GM12892 (cell line): ENCODE measurements at places on chromosomes 11 and 22.
A peak's percentile ranks its signal among the peaks of the same experiment; 100 is the strongest.

- peak; percentile 59 for DNase-seq
Observed at GRCh38 chr11:75706260-75706729, 11.3 kb upstream of the MOGAT2 start.

- DNase-seq = peak; percentile 72
Observed at GRCh38 chr22:43884600-43885318, 7.1 kb downstream of the PNPLA5 start.

DNA sequence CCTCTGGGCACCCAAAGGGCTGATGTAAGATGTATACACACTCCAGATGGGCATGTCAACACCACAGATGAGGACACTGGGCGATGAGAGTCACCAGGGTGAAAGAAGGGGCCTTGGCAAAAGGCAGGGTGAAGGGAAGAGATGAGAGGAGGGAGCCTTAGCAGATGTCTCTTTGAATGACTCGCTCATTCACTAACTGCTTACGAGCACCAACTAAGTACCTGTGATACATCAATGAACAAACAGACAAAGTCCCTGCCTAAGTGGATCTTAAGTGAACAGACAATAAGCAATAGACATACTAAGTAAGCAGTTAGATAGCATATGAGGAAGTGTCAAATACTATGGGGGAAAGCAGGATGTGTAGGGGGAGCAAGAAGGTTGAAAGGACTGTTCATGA is 7.5 kb downstream of the ME3 start:
- no peak for DNase-seq

GRCh38 chr22:23514322-23515038 is 65.6 kb downstream of the IGLL1 start:
- no peak for DNase-seq

- no peak for DNase-seq
Observed at GRCh38 chr11:3840004-3840869, 522 bp downstream of the RHOG start.

DNA sequence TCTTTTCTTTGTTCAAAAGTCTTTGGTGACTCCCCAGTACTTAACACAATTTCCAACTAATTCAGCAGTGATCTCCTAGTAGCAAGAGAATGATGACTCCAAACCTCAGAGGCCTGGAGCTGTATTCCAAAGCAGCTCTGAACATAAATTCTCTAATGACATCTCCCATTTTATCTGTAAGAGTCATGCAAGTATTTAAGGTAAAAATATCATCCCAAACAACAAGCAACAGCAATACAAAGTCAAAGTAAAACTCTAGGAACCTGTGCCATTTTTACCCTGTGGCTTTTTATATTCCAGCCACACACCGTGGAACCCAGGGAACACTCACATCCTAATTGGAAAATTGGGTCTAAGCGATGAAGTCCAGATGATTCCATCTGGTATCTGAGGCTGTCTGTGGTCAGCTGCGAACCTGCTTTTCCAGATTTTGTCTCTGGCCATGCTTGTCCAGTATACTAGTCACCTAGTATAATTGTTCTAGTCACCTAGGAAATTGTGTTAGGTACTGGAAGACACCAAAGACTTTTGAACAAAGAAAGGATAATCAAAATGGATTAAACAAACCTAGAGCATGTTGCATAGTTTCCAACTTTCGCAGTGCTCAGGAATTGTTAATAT is 92.3 kb upstream of the SLC25A18 start:
- DNase-seq = no peak

GRCh38 chr11:96230686-96231085 is 112.3 kb downstream of the MAML2 start:
- DNase-seq = no peak

GRCh38 chr11:2587976-2588748 is 111.6 kb downstream of the KCNQ1OT1 start:
- peak; percentile 6 for DNase-seq

GRCh38 chr11:94885133-94885532 is 88.2 kb downstream of the CWC15 start:
- DNase-seq = no peak

GRCh38 chr11:30741039-30741550 is 154.9 kb upstream of the MPPED2 start:
- DNase-seq = no peak

DNA sequence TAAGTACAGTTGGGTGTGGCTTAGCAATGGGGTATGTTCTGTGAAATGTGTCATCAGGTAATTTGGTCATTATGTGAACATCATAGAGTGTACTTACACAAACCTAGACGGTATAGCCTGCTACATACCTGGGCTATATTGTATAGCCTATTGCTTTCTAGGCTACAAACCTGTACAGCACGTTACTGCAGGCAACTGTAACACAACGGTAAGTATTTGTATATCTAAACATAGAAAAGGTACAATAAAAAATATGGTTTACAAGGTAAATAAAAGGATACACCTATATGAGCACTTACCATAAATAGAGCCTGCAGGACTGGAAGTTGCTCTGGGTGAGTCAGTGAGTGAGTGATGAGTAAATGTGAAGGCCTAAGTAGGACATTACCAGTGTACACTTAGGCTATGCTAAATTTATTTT is 73.1 kb upstream of the GDPD4 start:
- no peak for DNase-seq

GRCh38 chr11:1916986-1917522 is 2.4 kb upstream of the TNNT3 start:
- peak; percentile 46 for DNase-seq

DNA sequence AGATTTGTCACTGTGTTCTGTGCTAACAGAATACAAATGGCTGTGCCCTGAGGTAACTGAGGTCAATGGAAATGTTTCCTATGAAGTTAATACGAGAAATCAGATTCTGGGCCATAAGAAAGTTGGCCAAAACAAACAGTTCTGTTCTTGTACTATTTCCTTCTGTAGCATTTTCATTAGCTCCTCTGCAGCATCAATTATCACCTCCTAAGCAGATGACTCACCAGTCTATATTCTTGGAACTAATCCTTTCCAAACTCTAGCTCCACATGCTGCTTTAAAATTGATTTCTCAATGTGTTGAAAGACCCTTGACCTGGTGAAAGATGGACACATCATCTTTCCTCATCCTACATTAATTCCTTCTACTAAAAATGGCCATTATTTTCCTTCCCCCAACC is 736.0 kb downstream of the NELL1 start:
- DNase-seq = no peak

DNA sequence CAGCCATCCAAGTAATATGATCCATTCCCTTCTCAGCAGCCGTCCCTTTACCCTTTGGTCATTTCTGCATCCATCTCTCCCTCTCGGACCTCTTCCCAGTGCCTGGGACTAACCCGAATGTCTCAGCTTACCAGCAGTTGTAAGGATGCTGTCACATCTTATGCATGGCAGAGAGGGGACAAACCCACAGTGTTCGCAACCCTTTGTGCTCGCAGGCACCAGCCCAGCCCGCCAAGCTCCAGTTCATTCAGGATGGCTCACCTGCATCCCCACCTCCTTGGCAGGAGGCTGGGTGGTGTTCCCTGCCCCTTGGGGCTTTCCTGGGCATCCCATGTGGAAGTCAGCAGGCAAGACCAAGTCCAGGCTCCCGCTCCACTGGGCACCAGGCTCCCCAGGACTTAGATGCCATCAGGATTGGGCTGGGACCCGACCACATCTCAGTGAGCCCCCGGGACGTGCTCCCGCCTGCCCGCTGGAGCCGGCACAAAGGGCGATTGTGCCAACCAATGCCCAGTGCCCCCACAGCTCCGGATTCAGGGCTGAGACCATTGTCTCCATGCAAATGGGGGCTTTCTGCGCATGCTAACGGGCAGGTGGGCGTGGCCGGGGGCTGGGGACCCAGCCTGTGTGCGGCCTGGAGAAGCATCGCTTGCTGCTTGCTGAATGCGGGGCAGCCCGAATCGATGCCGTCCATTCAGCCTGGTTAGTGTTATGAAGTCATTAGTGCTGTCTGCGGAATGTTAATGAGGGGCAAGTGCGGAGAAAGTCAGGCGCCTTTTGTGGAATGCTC is 108.6 kb downstream of the KCNQ1OT1 start:
- DNase-seq = peak; percentile 6

- DNase-seq = no peak
Observed at GRCh38 chr11:122285070-122285988, 169.3 kb upstream of the BLID start.

DNA sequence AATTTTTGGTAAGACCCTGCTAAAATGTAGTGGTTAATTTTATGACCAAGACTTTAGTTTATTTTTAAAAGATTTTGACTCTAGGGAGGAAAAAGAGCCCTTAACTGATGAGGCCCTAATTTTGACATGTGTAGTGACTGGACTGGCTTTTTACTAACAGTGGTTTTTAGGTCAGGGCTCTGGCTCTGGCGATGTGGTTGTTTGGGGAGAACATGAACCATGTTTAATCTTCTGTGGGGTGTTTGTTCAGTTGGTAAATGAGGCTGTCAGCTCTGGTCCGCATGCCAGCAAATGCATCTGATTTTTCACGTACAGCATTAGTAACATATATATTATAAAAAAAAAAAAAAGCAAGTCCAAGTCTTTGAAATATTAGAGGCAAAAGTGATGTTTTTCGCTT is 104.3 kb downstream of the EXT2 start:
- no peak for DNase-seq

GRCh38 chr11:76275446-76275845 is 69.1 kb upstream of the WNT11 start:
- no peak for DNase-seq

DNA sequence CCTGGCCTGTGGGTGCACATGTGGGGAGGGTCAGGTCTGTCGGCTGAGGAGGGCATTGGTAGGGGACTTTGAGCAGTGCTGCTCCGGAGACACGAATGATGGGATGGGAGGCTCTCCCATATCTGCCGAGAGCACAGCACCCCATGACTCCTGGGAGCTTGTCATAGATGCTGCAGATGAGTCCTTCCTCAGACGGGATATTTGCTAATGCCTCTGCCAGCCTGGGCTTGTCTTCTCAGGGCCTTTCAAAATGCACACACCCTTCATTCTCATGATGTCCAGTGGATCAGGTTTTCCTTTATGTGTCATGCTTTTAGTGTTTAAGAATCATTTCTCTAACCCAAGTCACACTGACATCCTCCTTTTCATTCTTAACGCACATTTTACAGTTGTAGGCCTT is 8.1 kb upstream of the RNH1 start:
- DNase-seq = no peak

DNA sequence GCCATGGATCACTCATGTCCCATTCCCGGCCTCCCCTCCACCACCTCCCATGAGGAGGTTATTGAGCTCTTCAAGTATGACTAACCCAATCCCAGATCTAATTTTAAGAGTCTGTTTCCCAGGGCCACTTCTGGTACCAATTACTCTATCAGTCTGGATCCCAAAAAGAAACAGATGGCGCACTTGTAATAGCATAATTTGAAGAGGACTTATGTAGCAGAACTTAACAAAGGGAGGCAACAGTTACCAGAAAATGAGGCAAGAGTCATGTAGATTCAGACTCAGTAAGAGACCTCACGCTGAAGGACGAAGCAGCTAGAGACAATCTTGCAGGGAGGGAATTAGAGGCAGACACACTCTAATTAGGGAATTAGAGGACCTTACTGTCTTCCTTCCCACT is 46.9 kb downstream of the DDX6 start:
- DNase-seq = no peak

- no peak for DNase-seq
Observed at GRCh38 chr11:69775163-69775755, at the start of gene FGF4. FGF4 (minus strand) TSS chr11:69775341; CDS start chr11:69775084, 257 bp downstream.
